ENCODE measurements at places on chromosomes 5 and 9. TPM values are rescaled to one million over a fixed set of nuclear protein-coding genes. Genes with fewer than 3 reads are reported as not detected.

Gene CCDC69
- total RNA-seq: 45.8 TPM

Gene GCNT1
- total RNA-seq: 9.2 TPM

Gene C5orf46
- not detected for total RNA-seq

Gene TAF11L6
- not detected for total RNA-seq

Gene GMCL2
- total RNA-seq: not detected

Gene FABP6
- total RNA-seq: not detected

Gene CLTA
- total RNA-seq: 103 TPM

Gene FAM78A
- 4.2 TPM for total RNA-seq

Gene SLC36A3
- total RNA-seq: not detected

Gene SPATA31E1
- total RNA-seq: not detected

Gene FRRS1L
- 12.8 TPM for total RNA-seq

Gene FIBCD1
- not detected for total RNA-seq

Gene ITGA2
- total RNA-seq: 11.0 TPM

Gene LNPEP
- 43.1 TPM for total RNA-seq

DNA sequence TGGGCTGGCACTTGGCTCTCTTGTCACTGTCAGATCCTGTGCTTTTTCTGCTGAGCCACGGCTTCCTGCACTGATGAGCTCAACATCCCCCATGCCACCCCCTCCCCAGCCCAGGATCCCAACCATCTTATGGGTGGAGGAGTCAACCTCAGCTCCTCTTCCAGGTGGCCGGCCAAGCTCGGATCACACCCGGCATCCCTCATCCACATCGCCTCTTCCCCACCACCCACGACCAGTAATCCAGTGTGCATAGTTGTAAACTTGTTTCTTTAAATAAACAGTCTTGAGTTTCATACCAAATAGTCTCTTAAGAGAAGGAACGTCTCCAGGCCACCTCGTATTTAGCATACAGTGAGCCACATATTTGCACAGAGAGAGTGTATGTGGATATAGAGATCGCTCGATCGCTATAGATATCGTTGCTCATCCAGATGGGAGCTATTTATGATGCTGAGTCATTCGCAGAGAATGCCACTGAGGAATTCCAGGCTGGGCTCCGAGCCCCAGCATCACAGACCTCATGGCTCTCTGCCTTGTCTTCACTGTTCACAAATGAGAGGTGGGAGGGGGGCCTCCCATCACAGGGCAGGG lies 61.8 kb upstream of the CPLX2 start:
- DNase-seq: no peak

GRCh38 chr5:143045062-143045461 lies 274.9 kb downstream of the ARHGAP26 start:
- no peak for DNase-seq

GRCh38 chr9:93525476-93525875 lies 50.9 kb upstream of the PHF2 start:
- no peak for DNase-seq

DNA sequence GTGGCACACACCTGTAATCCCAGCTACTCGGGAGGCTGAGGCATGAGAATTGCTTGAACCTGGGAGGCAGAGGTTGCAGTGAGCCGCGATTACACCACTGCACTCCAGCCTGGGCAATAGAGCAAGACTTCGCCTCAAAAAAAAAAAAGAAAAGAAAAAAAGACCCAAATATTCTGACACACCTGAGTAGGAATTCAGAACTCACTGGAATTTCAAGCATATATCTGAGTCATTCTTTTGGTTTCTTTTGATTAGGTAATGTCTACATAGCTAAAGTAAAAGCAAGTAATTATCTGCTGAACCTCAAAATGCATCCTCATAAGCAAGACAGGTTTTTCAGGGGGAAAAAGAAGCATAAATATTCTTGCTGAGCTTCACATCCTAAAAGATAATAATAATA lies 35.9 kb downstream of the ANKRD31 start:
- no peak for DNase-seq

DNA sequence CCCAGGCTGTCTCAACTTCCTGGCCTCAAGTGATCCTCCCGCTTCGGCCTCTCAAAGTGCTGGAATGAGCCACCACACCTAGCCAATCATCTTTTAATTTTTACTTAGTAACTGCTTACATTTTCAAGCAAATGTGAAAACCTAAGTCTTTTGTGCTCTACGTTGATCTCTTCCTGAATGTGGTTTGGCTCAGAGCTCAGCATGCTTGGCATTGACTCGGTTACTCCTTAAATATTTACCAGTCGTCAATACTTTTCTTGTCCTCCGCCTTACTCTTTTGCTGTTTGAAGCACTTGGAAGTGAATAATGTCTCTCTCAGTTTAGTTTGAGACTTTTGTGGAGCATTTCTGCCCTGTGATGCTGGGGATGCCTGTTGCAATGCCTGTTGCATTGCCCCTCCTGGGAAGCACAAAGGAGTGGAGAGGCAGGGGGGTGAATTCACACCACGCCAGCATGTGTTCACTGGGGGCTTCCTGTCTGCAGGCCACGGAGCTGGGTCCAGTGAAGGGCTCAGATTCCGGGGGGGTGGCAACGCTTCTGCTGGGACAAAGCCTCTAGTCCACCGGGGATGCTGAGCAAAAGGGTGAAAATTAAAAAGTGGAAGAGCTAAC lies 13.1 kb upstream of the TENT4A start:
- DNase-seq: no peak

DNA sequence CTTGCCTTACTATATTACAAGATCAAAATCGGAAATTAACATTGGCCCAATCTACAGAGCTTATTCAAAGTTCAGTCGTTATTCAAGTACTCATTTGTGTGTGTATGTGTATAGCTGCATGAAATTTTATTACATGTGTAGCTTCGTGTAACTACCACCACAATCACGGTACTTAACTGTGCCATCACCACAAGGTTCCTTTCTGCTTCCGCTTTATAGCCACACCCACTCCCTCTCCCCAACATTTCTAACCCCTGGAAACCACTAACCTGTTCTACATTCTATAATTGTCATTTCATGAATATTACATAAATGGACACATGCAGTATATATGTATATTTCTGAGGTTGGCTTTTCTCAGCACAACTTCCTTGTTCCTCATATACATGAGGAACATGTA lies 4.0 kb upstream of the TEX48 start:
- DNase-seq: no peak

DNA sequence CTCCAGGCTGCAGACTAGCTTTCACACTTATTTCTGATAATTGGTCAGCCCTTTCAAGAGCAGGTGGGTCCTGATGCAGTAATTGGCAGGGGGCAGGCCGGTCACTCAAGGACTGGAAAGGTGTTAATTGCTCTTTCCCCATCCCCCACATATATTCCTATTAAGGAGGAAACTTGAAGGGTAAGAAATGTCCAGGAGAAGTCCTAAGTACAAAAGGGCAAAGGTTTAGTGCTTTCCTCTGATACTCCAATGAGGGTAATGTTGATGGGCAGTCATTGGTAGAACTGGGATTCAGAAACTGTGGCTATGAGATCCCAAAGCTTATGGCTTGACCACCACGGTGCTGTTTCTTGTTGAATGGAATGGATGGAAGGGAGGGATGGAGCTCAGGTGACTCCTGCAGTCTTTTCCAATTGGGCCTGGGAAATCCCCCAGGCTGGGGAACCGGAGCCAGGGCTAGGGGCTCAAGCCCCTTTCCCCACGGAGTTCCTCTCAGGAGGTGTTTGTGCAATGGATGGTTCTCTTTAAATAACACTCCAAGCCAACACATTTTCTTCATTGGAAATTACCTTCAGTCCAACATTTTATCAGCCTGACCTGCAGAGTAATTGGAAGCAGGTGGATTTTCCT lies 103.2 kb upstream of the ALDH1B1 start:
- DNase-seq: no peak

GRCh38 chr5:168848569-168848968 lies 269.4 kb upstream of the PANK3 start:
- no peak for DNase-seq

DNA sequence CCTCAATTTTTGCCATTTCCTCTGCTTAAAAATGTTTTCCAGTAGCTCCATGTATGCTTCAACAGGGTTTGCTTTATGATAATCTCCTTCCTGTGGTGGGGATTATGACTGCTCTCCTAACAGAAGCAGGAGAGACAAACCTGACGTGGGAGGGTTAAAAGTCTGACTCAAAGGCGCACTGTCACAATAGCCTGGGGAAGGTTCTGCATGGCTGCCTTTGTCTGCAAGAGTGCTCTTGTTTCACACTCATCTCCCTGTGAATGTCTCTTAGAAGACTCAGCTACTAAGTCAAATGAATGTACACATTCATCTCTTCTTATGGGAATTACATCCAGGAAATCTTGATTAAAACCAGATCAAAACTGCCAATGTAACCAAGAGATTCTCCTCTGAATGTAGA lies 90.9 kb upstream of the MTAP start:
- no peak for DNase-seq

DNA sequence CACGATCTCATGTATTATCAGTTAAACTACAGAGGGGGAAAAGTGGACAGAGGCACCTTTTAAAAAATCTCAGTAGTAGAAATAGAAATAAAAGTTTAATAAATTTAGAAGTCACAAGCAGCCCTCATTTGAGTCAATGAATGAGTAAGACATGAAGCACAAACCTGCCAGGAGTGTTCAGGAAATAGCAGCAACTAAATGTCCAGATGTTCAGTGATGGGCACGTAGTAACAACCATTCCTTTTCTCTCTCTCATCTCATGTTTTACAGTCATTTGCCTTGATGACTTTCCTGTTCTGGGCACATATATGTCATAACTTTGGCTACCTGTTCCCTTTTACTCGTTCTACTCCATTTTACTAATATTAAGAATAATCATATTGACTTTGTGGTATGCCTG lies 17.7 kb downstream of the ISOC1 start:
- DNase-seq: no peak

GRCh38 chr5:57199866-57200265 lies 26.0 kb downstream of the GPBP1 start:
- DNase-seq: no peak

DNA sequence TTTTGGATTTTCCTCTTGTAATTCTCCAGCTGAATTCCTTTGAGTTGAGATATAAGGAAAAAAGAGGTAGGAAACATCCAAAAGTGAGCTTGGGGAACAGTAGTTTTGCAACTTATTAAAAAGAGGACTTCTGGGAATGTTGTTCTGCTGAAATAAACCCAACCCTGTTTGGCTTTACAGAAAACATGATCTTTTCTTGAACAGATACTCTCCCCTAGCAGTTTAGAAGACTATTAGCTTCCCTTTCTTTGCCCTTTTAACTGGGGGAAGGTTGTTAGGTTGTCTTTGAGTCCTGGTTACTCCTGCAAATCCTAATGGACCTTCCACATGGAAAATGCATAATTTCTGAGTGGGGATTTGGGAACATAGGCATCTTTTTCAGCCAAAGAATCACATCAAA lies 168.7 kb upstream of the RPS23 start:
- DNase-seq: no peak

DNA sequence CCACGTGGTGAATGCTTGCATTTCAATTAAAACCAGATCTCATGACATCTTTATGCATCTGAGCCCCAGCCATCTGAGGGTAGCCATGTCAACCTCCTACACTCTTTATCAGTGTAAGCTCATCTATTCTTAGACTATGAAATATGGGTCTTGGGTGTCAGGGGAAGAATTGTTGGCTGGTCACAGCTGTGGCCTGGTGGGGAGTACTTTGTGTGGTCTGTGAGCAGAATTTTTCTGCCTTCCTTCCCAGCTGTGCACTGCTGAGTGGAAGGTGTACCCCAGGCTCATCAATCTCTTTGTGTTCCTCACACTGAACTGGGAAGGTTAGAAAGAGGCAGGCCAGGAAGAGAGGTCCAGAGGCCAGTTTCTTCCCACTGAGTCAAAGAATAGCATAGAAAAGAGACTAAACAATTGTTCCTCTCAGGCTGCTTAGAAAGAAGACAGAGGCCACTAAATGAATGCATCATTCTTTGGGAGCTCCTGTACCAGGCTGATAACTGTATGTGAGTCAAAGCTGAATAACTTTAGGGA lies 202.7 kb upstream of the RGMB start:
- no peak for DNase-seq

GRCh38 chr5:66417781-66418180 lies 178.4 kb upstream of the MAST4 start:
- DNase-seq: no peak

DNA sequence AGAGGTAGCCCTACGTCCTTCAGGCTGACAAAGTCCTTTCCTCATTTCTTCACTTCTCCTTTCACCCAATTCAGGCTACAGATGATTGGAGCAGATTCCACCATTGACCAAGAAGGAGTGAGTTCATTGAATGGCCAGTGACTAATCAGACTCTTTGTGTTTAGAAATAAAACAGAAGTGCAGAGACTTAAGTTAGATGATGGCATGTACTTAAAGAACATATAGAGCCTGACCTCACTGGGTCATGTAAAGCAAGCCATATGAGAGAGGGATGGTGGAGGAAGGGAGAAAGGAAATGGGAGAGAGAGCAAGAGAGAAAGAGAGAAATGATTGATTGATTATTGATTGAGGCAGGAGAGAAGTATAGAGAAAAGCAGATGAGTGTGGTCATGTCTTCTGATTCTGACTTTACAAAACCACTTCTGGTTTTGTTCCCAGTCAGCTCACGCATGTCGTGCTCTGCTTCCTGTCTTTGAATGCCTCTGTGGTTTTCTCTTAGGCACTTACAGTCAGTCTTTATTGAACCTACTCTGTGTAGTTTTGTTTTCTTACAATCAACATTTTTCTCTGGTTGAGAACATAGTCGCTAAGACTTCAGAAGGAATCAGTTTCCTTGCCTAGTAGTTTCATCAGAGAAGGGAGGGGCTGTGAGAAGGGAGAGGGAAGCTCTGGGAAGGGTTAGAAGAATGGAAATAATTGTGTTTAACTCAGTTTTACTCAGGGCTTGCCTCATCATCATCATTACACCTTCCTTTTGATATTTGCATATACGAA lies 149.2 kb upstream of the KLF9 start:
- no peak for DNase-seq

DNA sequence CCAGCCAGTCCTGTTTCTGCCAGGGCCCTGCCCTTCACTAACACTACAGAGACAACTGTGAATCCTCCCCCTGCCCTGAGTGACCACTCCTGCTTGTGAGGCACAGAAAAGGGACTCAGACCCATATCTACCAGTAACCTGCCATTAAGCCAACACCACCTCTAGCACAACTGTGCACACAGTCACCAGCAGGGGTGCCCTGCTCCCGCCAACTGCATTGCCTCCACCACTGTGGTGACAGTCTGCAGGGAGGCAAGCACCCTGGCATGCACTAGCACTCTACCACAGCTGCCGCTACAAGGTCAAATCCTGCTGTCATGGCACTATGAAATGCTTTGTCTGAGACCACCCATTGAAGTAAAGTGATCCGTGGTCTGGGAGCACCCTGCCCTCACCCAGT lies 1028.5 kb upstream of the CDH9 start:
- DNase-seq: no peak

GRCh38 chr9:77794985-77795384 lies 146.9 kb upstream of the GNA14 start:
- DNase-seq: no peak

GRCh38 chr5:80871541-80871961 lies 88.6 kb upstream of the RASGRF2 start:
- no peak for DNase-seq
